ENCODE measurements at places on chromosomes 11 and 22.
A peak's percentile ranks its signal among the peaks of the same experiment; 100 is the strongest.

- DNase-seq = no peak
Measured at GRCh38 chr11:61749591-61750217, 2.7 kb upstream of the MYRF start.

- no peak for DNase-seq
Measured at GRCh38 chr11:61596990-61597389, 16.1 kb upstream of the SYT7 start.

DNA sequence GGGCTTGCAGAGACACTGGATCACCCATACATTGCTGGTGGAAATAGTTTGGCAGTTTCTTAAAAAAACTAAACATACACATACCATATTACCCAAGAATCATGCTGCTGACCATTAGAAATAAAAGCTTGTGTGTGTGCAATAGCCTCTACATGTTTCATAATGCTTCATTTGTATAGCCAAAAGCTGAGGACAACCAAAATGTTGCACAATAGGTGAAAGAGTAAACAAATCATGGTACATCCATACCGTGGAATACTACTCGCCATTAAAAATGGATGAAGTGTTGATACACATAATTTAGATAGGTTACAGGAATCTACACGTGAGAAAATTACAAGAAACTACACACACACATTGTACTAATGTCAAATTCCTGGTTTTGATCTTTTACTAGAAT is 6.5 kb downstream of the KBTBD3 start:
- DNase-seq = no peak

DNA sequence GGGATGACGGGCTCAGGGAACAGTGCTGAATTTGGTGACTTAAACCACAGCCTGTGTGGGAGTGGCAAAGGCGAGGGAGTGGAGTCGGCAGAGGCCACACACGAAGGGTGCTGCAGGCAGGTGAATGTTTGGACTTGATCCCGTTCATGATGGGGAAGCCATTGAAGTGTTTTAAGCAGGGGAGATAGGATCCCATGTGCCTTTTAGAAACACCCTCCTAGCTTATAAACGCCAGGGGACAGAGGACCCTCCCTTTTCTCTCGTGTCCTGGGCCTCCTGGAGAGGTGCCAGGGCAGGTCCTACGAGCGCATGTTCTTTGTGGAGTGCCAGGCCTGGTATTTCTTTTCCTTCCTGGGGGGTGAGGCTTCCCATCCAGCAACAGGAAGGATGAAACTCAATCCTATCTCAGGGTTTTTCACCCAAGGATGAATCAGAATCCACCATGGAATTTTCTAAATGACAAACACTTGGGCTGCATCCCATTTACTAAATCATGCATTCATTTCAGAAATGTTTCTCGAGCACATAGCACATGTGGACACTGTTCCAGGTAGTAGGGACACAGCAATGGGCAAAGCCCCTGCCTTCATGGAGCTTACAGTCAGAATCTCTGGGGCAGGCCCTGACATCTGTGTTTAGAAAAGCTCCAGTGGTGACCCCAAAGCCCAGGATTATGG is 59.6 kb downstream of the CHRDL2 start:
- no peak for DNase-seq

DNA sequence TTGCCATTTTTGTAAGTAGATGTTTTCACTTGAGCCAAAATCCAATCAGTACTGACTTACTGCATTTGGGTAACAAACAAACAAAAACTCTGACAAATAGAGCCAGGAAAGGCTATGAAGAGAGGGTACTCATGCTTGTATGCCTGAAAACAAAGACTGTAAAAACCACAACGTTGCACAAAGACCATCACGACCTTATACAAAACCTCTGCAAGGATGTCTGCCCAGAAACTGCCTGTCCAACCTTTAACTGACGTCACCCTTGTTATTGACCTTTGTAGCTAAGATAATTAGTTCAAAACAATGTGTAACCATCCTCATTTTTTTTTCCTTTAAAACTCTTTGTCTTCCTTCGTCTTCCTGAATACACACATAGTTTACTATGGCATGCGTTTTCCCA is 804 bp upstream of the CREBZF start:
- no peak for DNase-seq

DNA sequence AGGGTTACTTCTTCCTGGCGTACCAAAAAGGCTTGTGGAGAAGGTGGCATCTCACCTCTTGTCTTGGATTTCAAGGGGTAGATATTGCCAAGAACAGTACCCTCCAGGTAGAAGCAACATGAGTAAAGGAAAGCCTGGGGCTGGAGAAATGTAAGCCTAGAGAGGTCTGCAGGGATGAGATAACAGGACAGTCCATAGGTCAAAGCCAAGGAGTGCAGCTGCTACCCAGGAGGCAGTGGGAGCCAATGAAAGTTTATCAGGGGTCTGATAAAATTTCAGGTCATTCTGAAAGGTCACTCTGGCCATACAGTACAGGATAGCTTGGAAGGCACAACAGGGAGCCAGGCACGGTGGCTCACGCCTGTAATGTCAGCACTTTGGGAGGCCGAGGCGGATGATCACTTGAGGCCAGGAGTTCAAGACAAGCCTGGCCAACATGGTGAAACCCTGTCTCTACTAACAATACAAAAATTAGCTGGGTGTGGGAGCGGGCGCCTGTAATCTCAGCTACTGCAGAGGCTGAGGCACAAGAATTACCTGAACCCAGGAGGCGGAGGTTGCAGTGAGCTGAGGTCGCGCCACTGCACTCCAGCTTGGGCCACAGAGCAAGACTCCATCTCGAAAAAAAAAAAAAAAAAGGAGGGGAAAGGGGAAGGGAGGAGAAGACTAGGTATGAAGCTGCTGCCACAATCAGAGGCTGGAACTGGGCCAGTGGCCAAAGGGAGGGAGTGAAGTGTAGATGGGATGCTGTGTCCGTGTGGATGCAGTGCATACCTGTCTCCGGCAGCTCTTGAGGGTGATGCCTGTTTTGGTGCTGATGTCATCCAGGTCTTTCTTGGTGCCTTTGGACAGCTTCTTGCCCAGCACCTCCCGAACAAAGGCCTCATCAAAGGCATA is 1.2 kb downstream of the FIBP start:
- DNase-seq = no peak

- no peak for DNase-seq
Measured at GRCh38 chr22:20548806-20549205, 41.4 kb downstream of the MED15 start.

DNA sequence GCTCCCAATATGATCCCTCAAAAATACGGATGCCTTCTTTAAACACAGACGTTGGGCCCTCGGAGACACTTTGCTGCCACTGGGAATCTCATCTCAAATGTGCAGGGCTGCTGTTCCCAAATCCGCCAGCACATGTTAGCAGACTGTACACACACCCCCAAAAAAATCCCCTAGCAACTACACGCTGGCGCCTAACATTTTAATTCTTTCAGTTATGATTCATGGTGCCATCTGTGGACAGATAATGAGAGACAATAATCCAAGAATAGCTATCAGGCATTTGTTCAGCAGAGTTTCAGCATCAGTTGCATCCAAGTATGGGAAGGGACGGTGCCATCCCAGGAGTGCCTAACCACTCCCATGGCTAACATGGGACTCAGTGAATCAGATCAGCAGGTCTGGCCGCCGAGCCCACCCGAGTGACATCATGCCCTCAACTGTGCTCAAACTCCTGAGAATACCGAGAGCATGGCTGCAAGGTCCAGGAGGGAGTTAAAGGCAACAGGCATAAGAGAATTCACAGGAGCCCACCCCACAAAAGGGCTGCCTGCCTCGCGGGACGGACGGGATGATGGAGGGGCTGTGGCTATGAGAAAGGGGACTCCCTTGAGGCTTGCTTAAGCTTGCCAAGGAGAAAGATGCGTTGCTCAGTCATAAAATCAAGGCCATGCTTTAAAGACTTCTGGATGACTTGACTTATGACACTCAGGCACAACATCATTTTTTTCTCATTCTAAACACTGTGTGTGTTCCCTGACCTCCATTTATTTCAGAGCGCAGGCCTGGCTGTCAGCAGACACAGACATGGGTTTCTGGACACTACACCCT is 337.0 kb downstream of the SHANK2 start:
- no peak for DNase-seq

GRCh38 chr22:49894322-49895054 is 23.8 kb downstream of the ALG12 start:
- no peak for DNase-seq

- no peak for DNase-seq
Measured at GRCh38 chr11:93988455-93988854, 32.7 kb upstream of the HEPHL1 start.

DNA sequence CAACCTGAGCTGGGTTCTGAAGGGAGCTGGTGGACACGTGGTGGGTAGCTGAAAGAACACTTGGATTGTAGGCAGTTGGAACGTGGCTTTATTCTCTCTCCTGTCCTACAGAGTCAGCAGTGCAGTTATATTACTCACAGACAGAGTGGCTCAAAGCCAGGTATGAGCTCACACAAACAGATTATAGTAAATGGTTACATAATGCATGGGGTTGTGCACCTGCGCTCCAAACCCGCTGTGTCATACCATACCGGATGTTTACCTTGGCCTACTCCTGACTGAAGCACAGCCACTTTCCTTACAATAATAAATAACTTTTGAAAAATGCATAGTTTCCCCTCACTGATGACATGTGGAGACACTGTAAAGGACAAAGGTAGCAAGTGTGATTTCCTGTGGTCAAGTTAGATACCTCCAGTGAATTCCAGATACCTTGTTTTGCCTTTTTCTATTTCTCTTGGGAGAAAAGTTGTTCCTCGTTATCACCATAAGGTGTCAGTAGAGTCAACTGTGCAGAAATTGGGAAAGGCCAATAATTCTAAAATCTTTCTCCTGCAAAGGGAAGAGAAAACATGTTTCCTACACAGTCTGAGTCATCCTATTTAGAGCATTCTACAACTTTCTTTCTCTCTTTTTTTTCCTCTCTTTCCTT is 13.5 kb downstream of the MS4A6A start:
- peak; percentile 41 for DNase-seq

GRCh38 chr22:45131749-45132148 is 32.0 kb upstream of the NUP50 start:
- DNase-seq = peak; percentile 44

DNA sequence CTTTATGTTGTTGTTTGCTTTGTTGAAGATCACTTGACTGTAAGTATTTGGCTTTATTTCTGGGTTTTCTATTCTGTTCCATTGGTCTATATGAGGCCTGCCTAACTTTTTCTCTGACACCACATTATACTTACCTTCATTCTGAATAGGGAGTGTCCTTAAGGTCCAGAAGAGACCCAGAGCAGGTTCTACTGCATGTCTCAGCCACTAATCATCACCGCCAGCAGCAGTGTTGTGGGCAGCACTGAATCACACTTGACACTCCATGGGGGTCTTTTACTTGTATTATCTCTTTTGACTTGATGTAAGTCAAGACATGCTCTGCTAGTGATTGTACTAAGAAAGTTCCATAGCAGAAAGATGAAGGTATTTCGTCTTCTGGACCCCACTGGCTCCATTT is 274.9 kb downstream of the TENM4 start:
- DNase-seq = no peak

GRCh38 chr11:42976636-42977217 is 335.1 kb upstream of the API5 start:
- no peak for DNase-seq

DNA sequence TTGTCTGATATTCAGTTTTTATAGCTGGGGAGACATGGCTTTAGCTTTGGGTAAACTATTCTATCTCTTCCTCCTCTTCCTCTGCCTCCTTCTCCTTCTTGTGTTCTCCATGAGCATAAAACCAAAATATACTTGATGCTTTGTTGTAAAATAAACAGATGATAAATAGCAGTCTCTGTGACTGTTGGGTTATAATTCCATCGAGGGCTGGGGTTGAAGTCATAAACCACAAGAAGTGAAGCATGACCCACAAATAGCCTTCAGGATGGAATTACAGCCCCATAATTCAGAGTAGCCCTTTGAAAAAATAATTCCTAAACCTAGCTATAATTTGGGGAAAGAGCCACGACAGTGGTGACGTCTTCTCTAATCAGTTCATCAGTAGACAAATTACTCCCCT is 177.7 kb downstream of the SNX19 start:
- DNase-seq = no peak

GRCh38 chr11:12097219-12097618 is 13.2 kb upstream of the MICAL2 start:
- no peak for DNase-seq

GRCh38 chr11:118230088-118230487 is 5.3 kb upstream of the JAML start:
- no peak for DNase-seq

- DNase-seq = no peak
Measured at GRCh38 chr11:98100689-98101088, 920.1 kb upstream of the CNTN5 start.

GRCh38 chr11:66070604-66071380 is 720 bp downstream of the PACS1 start:
- DNase-seq = peak; percentile 85

DNA sequence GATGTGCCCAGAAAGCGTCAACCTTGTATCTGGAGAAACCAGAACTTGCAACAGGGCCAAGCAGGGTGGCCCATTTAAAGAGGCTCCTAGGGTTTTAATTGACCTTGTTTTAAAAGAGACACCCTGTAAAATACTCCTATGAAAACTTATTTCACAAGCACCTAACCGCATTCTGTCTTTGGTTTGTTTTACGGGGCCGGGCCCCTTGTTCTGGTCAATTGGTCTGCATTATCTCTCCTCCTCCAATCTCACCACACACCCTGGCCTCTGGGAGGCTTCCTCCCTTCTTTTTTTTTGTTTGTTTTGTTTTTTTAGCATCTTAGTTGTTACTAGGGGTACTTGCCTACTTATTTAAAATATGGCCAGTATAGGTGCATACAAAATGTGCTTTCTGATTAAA is 4.7 kb downstream of the EHF start:
- DNase-seq = no peak

GRCh38 chr22:22085702-22086500 is 103.3 kb upstream of the TOP3B start:
- DNase-seq = no peak

DNA sequence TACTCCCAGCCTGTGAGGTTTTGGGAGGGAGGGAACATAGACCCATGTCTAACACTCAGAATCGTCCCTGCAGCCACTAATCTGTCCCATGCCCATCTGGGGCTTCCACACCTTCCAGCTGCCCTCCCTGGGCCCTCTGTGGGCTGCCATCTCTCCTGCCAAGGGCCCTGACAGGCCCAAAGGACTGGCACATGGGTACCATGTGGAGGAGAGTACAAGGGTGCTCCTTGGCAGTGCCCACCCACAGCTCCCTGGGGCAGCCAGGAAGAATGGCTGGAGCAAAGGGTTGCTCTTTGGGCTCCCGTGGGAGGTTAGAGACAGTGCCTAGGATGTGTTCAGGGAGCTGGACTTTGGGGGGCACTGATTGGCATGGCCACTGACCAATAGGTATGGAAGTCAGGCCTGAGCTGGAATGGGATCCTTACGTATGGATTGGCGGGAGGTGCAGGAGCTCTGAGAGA is 56.8 kb downstream of the CD82 start:
- DNase-seq = no peak

GRCh38 chr11:33443684-33444083 is 186.5 kb downstream of the HIPK3 start:
- DNase-seq = no peak

DNA sequence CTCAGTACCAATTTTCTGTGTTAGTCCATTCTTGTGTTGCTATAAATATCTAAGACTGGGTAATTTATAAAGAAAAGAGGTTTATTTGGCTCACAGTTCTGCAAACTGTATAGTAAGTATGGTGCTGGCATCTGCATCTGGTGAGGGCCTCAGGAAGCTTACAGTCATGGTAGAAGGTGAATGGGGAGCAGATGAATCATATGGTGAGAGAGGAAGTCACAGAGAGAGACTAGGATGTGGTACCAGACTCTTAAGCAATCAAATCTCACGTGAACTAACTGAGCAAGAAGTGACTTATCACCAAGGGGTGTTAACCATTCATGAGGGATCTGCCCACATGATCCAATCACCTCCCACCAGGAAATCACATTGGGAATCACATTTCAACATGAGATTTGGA is 60.8 kb upstream of the ZBED5 start:
- no peak for DNase-seq

GRCh38 chr11:65868076-65868667 is 4.4 kb downstream of the EFEMP2 start:
- DNase-seq = peak; percentile 69
